ENCODE measurements at places on chromosomes 2 and 18.

DNA sequence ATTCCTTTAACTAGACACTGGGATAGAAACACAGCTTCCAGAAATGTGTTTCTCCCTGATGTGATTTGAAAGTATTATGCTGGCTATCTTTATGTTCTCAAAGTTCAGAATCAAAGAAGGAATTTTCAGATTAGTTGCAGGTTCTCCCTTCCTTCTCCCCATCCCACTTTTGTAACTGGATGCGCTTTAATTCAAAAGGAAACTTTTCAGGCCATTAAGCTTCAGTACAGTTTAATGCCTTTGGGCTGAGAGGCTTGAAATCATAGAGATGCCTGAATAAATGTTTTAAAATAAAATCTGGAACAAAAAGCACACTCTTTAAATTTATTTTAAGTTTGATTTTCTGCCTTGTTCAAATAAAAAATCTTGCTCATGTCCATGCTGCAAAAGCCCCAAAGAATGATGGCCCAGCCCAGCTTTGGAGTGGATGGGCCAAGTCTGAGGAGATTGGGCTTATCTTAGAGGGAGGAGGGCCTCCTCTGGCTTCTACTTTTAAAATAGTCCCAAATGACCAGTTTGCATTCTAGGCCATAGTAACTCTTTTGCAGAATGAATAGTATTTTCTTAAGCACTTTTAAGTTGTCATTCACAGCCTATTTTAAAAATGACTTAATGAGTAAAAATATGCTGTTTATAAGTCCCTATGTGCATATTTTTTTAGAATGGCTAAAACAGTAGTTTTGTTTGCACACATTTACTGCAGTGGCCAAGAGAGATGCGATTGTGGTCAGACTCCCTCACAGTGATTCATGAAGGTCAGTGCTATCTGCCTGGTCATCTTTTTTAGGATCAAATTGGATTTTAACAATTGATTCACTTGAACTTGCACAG lies 129.2 kb downstream of the MTX2 start:
- peak; percentile 83 for DNase-seq

GRCh38 chr2:115652652-115653051 lies 1210.2 kb downstream of the DPP10 start:
- no peak for DNase-seq

DNA sequence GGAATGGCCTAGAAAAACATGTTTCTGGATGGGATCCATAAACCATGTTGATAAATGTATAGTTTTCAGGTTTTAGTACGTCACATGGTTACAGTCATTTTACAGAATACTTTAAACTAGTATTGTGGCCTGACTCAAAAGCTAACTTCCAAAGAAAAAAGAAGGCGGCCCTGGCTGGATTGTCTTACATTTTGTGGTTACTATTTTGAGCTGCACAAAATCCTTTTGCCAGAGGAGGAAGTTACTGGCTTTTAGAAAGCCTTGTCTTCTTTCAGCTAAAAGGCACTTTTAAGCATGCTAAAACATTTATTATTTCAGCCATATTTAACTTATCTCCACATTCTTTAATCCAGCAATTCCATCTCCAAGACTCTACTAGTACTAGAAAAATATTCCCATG lies 227.9 kb downstream of the CDH2 start:
- no peak for DNase-seq

DNA sequence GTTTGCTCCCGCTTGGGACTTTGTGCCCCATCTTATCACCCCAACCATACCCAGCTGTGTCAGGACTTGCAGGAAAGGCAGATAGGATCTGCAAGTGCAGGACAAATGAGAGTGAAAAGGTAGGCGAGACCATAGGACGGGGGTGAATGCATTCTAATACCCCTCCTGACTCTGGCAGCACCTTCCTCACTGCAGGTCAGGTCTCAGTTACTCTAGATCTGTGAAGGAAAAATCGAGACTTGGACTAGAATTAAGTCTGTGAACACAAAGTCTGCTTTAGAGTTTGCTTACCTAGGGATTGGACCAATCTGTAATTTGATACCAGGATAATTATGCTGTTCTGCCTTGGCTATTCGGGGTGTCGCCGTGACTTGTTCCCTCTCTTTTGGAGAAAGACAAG lies 19.7 kb downstream of the NT5DC4 start:
- DNase-seq: no peak

DNA sequence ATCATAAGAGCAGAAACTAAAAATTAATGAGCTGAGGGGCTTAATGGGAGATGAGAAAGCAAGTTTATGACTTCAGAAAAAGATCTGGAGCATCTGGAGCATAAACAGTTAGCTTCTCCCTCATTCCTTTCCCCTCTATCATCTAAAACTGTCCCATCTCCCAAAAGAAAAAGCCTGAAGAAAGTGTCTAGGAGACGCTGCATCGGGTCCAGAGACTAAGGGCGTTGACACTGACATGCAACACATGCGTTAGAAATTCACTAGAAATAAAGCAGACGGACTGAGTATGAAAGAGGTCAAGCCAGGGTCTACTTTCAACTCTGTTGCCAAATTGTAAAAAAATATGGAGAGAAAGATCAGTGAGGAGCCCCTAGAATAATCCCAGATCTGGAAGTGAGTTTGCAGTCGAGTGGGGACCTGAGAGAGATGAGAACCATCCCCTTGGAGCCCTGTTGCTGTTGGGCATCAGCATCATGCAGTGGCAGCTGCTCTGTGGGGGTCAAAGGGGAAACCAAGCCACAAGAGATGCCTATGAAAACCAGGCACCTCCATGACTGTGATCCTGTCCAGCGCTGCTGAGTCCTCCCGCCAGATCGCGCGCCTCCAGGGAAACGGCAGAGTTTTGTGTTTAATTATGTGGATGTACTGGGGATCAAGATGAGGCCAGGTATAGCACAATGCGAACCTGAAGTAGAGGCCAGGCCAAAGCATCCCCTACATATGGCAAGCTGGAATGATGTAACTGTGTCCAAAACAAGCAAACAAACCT lies 13.9 kb downstream of the ANTXR1 start:
- DNase-seq: no peak

DNA sequence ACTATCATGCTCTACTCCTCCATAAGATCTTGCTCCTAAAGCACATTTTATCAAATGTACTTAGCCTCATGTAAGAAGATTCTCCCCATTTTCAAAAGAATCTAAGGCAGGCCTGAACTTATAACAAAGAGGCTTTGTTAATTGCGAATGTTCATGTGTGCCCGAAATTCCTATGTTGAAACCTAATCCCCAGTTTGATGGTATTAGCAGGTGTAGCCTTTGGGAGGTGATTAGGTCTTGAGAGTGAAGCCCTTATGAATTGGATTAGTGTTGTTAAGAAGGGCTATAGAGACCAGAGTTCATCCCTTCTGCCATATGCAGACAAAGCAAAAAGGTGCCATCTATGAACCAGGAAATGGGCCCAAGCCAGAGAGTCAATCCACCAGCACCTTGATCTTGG lies 234.5 kb downstream of the PAX3 start:
- DNase-seq: no peak

GRCh38 chr2:232615339-232615738 lies 18.1 kb upstream of the EFHD1 start:
- no peak for DNase-seq

DNA sequence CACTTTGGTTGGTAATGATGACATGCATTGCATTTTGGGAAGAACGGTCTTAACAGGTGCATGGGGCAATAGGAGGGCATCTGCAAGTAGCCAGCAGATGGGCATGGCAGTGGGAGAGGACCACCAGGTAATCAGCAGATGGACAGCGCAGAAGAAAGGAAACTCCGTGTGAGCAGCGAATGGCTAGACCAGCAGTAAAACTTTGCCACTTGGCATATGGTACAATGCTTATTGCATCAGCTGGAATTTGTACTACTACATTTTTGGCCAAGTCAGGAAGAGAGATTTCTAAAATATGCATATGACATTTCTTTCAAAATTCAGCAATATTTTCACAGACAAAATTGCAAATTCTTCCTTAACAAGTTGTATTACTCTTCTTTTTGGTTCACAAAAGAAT lies 768.5 kb downstream of the LRP1B start:
- DNase-seq: no peak
